ENCODE measurements at places on chromosomes 11 and 22.

GRCh38 chr11:13336246-13336878 lies 58.8 kb downstream of the BMAL1 start:
- peak; percentile 66 for DNase-seq

- peak; percentile 58 for DNase-seq
Observed at GRCh38 chr11:22416462-22416861, 78.3 kb downstream of the SLC17A6 start.

GRCh38 chr11:134030853-134031252 lies 38.0 kb upstream of the JAM3 start:
- DNase-seq: no peak

GRCh38 chr11:125554038-125554437 lies 15.2 kb upstream of the EI24 start:
- DNase-seq: no peak

DNA sequence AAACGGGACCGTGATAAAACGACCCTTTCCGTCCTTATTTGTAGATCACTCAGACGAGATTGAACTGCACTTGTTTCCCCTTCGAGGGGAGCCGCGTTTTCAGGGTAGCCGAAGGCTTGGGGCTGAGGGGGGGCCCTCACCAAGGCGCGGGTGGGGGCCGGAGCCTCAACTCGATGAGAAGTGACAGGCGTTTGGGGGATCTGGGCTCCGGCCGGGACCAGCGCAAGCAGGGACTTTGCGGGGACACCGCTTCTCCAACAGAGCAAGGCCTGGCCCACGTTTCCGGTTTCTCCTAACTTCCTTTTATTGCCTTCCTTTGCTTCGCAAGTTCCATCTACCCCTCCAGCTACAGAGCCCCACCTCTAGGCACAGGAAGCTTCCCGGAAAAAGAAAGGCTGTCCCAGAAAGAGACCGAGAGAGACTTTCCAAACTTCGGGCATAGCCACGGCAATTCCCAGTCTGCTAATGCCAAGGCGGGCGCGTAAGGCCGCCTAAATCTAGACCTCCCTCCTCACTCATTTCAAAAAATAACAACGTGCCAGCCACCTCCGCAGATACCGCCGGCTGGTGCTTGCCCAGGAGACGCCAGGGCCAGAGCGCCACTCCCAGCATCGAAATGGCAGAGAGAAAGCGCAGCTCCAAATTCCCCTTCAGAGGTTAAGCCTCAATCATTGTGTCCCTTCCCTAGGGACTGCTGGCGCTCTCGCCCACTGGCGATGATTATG lies 6.6 kb downstream of the PAX6 start:
- no peak for DNase-seq

DNA sequence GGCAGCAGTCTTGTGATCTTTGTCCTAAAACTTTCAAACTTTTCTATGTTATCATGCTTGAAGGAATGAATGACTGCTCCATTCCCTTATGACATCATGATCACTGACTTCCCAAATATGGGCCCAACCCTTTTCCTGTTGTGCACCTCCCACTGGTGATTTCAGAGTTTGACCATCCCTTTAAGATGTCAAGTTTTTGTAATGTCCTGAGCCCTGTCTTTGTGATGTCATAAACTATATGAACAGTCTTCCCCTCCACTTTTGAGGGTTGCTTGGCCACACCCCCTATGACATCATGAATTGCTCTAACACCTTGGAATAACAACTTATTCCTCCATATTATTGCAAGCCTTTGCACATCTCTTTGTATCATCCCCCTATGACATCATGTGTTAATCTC lies 16.5 kb upstream of the NUCB2 start:
- peak; percentile 26 for DNase-seq

GRCh38 chr11:72223615-72224563 lies 678 bp upstream of the INPPL1 start:
- DNase-seq: peak; percentile 83

DNA sequence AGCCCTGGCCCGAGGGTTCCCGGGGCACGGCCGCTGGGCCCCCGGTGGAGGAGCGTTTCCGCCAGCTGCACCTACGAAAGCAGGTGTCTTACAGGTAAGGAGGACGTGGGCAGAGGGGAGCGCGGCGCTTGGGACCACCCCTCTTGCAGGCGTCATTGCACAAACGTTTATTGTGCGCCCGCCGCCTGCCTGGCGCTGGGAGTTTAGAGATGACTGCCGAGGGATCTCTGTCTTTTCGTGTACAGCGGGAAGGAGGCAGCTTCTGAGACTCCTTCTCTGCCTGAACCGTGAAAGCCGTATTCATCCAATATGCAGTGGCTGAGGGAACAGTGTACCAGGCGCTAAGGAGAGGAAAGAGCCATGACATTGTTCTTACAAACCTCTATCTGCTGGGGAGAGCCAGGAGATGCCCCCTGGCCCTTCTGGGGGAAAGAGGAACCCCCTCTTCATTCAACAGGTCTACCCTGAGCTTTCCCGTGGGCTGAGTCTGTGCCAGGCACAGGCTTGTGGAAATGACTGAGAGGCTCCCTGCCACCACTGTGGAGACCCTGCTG lies 13.8 kb upstream of the DGKZ start:
- peak; percentile 19 for DNase-seq

DNA sequence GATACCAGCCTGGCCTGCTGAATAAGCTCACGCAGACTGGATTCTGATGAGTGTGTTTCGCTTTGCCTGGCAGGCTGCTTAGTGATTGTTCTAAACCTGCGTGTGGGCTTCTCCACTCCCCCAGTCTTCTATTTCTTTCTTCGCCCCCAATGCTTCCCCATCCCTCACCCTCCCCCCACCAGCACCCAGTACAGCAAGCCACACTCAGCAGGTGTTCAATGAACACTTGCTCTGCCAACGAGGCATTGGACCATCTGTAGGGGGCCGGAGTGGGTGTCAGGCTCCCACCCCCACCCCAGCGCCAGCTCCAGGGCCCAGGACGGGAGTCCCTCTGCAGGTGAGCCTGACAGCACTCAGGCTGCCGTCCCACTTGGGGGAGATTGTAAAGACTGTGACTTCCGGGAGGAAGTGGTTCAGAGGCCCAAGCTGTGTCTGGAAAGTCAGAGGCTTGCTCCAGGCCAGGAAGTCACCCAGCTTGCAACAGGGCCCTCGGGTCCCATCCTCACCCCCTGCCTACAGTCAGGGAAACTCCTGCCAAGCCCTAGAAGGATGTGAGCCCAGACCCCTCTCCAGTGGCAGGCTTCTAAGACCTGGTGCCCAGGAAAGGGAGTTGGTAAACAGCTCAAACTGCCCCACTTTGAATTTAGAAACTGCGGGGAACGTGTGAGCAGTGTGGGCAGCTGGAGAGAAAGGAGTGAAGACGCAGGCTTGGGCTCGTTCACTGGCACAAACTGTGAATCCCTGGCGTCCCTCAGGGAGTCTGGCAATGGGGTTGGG lies 66.3 kb upstream of the PRDM11 start:
- no peak for DNase-seq

- DNase-seq: no peak
Observed at GRCh38 chr22:42068291-42068690, 2.3 kb downstream of the NAGA start.

GRCh38 chr11:126343051-126343450 lies 12.4 kb upstream of the ST3GAL4 start:
- DNase-seq: no peak

DNA sequence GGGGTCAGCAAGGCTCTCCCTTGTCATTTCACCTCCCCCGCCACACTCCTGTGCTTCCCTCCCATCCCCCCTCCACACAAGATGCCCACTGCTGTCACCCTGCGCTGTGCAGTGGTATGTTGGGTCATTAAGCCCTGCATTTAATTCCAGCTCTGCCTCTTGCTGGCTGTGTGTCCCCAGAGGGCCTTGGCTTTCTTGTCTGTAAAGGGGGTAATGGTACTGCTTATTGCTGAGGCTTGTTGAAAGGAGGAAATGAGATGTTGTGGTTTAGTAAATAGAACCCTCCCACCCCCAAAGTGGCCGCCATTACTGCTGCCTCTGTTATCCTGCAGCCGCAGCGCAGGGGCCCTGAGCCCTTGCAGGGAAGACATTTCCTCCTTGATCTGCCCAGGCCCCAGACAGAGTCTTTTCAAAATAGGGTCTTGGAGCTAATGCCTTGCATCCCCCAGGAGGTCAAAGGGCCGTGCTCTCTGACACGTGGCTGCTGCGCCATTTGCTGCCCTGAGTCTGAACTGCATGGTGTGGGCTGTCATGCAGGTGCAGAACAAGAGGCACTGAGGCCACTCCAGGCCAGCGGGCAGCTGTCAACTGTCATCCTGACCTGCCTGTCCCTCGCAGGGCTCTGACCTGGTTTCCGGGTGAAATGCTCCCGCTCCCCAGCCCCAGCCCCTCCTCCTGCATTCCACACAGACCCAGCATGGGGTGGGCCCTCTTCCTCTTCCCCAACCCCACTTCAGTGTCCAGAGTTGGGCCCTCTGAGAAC lies 18.7 kb downstream of the PVALB start:
- no peak for DNase-seq

DNA sequence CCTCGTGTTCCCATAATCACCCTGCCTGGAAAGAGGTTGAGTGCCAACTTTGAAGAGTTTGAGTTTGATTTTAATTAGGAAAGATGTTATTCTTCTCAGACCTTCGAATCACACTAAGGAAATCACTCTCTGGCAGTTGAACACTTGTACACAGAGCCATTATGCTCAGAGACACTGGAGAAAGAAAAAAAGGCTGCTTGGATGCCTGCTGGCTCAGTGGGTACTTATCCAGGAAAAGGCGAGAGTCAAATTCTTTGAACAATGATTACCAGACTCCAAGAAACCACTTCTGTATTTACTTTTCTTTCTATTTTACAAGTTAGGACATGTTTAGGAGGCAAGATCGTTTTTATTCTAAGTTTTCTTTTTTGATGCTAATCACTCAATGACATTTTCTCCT lies 438.5 kb upstream of the FAT3 start:
- no peak for DNase-seq

DNA sequence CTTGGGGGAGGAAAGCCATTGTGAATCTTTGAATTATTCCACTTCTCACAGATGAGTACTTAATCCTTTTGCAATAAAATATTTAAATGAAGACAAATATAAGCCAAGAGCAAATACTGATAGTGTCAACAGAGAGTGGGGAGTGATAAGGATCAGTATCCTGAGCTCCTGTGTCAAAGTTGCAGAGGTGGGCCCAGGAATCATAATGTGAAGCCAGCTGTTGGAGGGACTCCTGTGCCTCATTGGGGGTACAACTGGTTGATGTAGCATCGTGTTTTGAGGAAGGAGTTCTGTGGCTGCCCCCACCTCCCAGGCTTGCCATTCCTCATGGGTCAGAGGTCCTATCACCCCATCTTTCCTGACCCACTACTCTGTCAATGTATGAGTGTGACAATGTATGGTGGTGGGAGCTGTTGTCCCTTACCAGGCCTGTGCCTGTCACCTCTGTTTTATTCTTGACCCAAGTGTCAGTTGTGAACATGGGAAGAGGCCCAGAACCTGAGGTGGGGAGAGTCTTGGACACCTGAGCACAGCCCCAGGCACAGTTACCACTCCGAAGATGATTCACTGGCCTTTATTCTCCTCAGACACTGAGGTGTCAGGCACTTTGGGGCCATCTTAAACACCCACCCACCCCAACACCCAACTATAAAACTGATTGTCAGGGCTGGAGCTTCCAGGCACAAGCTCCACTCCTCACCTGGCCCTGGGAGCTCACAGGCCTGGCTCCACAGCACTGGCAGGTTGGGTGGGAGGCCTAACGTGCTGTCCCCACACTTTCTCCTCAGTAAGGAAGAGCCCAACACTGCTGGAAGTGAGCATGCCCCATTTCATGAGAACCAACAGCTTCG lies 38.4 kb downstream of the KCNQ1OT1 start:
- DNase-seq: no peak

GRCh38 chr22:22944268-22944985 lies 56.8 kb downstream of the IGLL5 start:
- no peak for DNase-seq

DNA sequence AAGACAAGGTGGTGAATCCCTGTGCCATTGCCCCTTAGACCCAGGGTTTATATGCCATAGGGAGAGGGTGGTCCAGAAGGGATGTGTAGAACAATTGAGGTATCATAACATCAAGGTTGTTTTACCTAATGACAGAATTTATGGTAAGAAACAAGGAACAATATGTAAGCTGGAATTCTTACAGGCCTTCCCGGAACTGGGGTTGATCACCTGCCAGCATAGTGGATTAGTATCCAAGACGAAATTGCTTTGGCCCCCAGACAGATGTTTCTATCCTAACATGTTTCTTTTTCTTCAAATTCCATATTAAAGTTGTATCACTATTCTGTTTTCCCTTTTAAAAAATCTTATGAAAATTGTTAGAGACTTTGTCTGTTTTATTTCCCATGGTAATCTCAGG lies 343.8 kb upstream of the ANO3 start:
- DNase-seq: no peak

DNA sequence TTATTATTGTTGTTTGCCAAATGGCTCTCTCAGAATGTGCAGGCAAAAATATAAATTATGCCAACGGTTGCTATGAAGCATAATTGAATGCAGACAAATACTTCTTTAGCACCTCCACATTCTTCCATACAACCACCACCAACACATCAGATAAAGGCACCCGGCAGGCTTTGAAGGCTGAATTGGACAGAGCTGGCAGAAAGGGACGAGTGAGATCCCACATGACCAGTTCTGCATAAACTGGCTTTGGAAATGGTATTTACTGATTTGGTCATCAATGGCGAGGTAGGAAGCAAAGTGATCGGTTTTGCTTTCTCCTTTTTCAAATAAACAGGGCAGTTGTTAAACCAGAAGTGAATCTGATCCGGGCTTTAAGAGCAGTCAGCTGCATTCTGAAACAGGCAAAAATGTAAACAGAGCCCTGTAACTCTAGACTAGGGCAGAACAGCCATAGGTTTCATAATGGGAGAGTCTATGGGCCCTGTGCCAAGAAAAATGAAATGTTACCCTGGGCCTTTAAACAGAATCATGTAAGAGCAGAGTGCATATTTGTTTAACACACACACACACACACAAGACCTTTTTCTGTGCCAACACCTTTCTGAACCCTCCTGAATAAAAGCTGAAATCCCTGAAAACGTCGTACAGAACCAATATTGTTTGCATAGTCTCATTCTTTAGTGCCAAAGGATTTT lies 97.7 kb downstream of the MPPED2 start:
- no peak for DNase-seq

DNA sequence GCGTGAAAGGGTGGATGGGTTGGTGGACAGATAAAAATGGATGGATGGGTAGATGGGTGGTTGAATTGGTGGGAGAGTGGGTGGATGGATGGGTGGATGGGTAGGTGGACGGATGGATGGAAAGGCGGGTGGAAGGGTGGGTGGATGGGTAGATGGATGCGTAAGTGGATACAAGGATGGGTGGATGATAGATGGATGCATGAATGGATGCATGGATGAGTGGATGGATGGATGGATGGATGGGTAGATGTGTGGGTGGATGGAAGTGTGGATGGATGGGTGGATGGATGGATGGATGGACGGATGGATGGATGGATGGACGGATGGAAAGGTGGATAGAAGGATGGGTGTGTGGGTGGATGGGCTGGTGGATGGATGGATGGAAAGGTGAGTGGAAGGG lies 77.0 kb upstream of the GRK3 start:
- no peak for DNase-seq
